ENCODE measurements at places on chromosomes 16 and 17.

DNA sequence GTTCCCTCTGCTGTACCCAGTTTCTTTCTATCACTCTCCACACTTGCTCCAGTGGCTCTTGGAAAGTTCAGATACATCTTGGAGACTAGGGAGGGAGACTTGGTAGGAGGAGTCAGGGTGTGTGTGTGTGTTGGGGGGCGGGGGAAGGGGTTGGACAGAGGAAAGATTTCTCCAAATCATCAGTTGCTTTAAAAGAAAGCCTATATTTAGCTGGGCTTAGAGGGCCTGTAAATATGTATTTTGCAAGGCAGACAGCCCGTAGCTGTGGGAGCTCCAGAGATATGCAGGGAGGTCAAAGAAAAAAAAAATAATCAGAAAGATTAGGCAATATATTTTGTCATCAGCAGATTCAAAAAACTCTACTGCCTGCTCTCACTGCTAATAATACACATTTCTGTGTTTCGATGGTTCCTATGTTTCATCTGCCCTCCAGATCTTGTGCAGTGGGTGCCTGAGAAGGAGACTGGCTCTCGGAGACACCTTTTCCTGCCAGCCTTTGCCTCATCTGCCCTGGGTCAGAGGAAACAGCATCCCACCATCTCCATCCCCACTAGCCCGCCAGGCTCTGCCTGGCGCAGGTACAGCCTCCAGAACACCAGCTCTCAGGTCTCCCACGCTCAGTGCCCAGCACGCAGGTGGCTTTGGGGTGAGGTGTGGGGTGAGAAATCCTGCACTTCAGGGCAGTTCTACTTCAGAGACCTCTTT lies 4.8 kb upstream of the PPP1R9B start:
- DNase-seq: no peak

DNA sequence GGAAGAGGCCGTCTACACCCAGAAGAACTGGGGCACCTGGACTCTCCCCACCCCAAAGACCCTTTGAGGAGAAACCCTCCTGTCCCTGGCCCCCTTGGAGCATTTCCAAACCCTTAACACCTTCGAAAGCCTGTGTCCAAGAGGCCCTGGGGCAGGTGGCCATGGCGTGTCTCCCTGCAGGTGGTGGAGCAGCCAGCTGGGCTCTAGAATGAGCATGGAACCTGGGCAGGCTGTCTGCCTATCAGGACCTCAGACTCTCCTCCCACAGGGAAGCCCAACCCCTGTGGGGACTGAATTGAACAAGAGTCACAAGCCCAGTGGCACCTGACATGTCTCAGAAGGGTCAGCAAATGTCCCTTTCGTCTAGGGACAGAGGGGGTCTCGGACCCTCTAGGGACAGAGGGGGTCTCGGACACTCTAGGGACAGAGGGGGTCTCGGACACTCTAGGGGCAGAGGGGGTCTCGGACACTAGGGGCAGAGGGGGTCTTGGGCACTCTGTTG lies 8.4 kb downstream of the CBX4 start:
- no peak for DNase-seq

GRCh38 chr17:76415786-76416185 lies 31.4 kb downstream of the SPHK1 start:
- no peak for DNase-seq

DNA sequence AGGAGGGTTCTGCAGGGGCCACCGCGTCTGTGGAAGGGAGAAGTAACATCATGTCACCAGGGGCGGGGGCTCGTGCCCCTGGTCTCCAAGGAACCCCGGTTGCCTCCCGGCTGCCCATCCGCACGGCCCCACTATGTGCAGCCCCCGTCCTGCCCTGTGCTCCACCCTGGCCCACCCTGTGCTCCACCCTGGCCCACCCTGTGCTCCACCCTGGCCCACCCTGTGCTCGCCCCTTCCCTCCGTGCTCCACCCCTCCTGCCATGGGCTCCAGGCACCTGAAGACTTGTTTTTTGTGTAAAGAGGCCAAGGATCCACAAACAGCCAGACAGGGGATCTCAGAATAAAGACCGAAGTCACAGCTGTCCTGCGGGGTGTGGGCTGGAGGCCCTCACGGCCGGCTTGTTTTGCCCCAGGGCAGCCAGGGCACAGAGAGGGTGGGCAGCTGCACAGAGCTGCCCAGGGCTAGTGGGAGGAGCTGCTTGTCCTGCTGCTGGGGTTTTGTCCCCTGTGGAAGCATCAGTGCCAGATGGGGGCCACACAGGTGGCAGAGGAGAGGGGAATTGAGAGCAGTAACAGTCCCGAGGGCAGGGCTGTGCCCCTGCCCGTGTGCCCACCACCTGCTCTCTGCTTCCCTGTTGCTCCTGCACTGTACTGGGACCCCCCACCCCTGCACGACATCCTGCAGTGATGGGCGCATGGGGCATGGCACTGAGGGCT lies 147.0 kb upstream of the CIBAR2 start:
- no peak for DNase-seq

- DNase-seq: no peak
Observed at GRCh38 chr16:283033-283805, at the start of gene PDIA2. Gene PDIA2, plus strand, starts transcription at chr16:283164. Its CDS starts 6 bp downstream, at chr16:283170.

DNA sequence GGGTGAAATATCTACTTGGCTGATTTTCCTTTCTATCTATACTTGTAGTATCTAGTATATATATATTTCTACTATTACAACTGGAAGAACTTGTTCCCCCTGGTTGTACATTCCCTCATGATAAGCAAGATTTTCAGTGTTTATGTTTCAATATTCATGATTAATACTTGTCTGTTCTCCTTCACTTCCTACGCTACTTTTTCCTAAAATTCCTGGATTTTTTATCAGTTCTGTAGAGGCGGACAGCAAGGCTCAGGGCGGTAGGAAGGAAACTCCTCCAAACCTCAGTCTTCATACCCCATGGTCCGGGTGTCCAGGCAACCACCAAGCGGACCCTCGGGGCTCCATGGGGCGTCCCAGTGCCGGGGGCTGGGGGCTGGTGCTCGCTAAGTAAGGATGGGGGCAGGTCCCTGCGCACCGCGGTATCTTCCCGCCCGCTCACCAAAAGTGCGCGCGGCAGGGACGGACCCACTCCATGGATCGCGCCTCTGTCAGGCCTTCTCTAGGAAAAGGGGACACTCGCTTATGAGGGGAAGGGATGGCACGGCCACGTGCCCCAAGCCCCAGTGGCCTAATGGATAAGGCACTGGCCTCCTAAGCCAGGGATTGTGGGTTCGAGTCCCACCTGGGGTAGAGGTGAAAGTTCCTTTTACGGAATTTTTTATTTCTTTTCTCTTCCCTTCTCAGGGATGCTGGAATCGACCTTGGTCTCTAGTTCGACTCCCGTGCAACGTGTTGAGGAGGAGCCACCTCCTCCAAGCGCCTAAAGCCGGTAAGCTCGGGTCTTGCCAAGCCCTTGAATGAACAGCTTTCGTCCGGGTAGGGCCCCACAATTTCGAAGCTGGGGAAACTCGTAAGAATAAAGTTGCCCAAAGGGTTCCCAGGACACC lies 13.2 kb downstream of the ATP5PD start:
- peak; percentile 96 for DNase-seq

- DNase-seq: no peak
Observed at GRCh38 chr17:73506470-73507435, 137.5 kb downstream of the SDK2 start.

- DNase-seq: no peak
Observed at GRCh38 chr17:3988297-3989040, 24.2 kb upstream of the ATP2A3 start.

DNA sequence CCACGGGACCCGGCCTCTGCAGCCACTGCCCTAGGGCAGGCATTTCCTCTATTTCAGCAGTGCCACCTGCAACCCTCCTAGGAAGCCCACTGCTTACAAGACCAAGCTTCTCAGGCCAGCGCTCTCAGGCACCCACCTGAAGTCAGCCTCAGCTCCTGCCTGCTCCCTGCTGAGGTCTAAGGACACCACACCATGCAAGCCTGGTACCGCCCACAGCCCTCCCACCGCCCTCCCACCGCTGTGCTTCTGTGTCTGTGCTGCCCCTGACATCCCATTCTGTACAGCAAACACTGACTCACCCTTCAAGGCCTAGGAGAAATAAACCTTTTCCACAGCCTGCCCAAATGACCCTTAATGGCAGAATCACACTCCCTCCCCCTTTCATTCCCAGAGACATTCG lies 6.3 kb downstream of the CLUH start:
- no peak for DNase-seq

DNA sequence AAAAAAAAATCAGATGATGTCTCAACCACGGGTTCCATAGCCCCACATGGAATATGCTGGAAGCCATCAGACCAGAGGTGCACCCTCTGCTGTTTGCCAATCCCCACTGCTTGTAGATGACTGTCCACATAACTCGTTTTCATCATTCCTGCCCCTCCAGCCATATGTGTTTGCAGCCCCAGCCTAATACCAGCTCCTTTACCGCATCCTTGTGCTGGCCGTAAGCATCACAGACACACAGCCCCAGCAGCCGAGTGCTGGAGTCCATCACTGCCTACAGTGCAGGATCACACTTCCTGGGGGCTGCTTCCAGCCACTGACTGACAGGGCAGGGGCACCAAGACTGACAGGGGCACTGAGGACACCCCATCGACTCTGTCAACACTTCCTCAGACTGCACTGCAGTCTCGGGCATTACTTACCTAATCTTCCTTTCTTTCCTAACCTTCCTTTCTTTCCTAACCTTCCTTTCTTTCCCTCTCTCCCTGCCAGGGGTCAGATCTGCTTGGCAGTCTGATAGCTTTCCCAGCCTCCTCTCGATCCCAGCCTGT lies 5.0 kb downstream of the RCVRN start:
- no peak for DNase-seq

DNA sequence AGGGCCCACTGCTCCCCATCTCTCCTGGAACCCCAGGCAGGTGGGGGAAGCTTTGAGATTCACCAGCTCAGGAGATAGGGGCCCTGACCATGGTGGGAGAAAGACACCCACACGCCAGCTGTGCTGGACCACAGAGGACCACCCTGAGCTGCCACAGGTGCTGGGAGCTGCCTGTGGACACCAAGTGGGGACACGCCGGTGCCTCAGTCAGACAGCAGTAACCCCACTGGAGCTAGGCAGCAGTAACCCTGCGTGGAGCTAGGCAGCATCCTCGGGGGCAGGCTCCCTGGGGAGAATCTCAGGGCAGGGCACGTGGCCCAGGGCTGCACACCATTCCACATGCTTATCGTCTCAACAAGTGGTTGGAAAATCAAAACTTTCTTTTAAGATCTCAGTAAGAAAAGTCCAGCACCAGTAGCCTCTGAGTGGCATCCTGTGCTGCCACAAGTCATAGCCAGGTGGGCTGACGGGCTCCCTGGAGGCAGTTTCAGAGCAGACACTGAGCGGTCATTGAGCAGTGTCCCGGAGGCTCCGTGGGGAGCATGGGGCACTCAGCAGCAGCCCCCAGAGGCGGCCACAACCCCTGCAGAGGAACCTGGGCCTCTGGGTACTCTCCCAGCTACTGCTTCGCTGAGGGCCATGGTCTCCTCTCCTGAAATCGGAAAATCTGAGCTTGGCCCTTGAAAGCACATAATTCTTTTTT lies 8.0 kb upstream of the HEXD start:
- DNase-seq: no peak

- peak; percentile 38 for DNase-seq
Observed at GRCh38 chr16:89909777-89910716, 8.6 kb upstream of the MC1R start.

- no peak for DNase-seq
Observed at GRCh38 chr16:8712589-8713361, 38.4 kb downstream of the ABAT start.

DNA sequence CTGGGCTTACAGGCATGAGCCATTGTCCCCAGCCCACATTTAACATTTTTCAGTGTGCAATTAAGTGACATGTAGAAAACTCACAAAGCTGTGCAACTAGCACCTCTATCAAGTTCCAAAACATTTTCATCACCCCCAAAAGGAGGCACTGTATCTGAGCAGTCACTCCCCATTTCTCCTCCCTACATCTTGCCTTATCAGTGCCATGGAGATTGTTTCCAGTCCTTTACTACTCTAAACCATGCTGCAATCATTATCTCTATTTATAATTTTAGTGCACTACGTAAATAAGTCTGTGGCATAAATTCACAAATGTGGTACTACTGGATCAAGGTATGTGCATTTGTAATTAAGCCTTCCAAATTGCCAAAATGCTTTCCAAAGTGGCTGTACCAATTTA lies 7.6 kb downstream of the MRPS23 start:
- no peak for DNase-seq

GRCh38 chr17:40070709-40071312 lies 8.0 kb downstream of the THRA start:
- no peak for DNase-seq

- DNase-seq: no peak
Observed at GRCh38 chr16:14155572-14156190, 84.6 kb downstream of the MRTFB start.

Measured in activated CD4-positive, alpha-beta T cell treated with anti-CD3 and anti-CD28 coated beads, Interleukin-2, amount 50 U/mL, for 24 hours (primary cell).